ENCODE measurements at places on chromosomes 2 and 18. TPM values are rescaled to one million over a fixed set of nuclear protein-coding genes. Genes with fewer than 3 reads are reported as not detected.

GRCh38 chr2:161146996-161147395 lies 13.2 kb upstream of the TANK start:
- no peaks in the 10 kb centered on the region for H3K27me3 ChIP-seq
- no peaks in the 10 kb centered on the region for H3K36me3 ChIP-seq
- H3K4me1 ChIP-seq = no peaks in the 10 kb centered on the region
- no peak overlapping the region for H3K4me3 ChIP-seq
- no peak for DNase-seq

DNA sequence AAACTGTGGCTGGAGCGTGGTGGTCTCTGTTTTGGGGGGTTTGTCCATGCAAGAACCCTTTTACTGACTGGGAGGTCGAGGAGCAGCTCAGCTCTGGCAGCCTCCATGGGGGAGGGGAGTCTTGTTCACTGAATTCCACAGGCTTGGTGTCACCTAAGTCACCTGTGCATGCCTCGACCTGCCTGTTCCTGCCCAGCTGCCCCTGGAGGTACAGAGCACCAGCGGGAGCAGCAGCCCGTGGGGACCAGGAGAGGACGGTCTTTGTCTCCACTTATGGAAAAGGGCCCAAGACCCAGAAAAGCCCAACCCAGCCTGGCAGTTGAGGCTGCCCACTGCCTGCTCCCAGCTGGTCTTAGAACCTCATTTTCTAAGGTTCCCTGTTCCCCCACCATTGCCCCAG lies 168.7 kb upstream of the AGAP1 start:
- H3K4me1 ChIP-seq = no peaks in the 10 kb centered on the region
- no peak for DNase-seq
- H3K36me3 ChIP-seq = no peaks in the 10 kb centered on the region
- H3K4me3 ChIP-seq = no peak overlapping the region
- H3K27ac ChIP-seq = no peak overlapping the region

- H3K27ac ChIP-seq = no peak overlapping the region
- no peaks in the 10 kb centered on the region for H3K27me3 ChIP-seq
- H3K4me1 ChIP-seq = no peaks in the 10 kb centered on the region
- peak; percentile 58 for DNase-seq
Observed at GRCh38 chr2:96693286-96694200, 46.3 kb downstream of the LMAN2L start.

- no peaks in the 10 kb centered on the region for H3K4me1 ChIP-seq
- DNase-seq = peak; percentile 42
- no peaks in the 10 kb centered on the region for H3K27me3 ChIP-seq
- H3K27ac ChIP-seq = no peak overlapping the region
Observed at GRCh38 chr2:241893265-241893664, 23.7 kb downstream of the RTP5 start.

DNA sequence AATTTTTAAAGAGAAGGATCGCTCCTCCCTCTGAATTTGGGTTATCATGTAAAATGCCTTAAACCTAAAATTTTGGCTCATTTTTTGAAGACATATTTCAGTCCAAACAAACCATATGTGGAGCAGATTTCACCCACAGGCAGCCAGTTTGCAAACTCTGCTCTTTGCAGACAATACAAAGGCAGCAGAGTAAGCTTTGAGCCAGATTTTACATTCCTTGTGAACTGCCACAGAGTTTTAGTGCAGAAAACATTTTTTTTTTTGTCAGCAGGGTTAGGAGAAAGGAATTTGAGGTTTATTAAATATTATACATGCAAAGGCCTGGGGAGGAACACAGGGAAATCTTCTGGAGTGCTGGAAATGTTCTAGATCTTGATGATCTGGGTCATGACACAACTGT lies 171.9 kb upstream of the FN1 start:
- peaks cover 4% of the 10 kb centered on the region for H3K4me1 ChIP-seq
- no peak overlapping the region for H3K27ac ChIP-seq

DNA sequence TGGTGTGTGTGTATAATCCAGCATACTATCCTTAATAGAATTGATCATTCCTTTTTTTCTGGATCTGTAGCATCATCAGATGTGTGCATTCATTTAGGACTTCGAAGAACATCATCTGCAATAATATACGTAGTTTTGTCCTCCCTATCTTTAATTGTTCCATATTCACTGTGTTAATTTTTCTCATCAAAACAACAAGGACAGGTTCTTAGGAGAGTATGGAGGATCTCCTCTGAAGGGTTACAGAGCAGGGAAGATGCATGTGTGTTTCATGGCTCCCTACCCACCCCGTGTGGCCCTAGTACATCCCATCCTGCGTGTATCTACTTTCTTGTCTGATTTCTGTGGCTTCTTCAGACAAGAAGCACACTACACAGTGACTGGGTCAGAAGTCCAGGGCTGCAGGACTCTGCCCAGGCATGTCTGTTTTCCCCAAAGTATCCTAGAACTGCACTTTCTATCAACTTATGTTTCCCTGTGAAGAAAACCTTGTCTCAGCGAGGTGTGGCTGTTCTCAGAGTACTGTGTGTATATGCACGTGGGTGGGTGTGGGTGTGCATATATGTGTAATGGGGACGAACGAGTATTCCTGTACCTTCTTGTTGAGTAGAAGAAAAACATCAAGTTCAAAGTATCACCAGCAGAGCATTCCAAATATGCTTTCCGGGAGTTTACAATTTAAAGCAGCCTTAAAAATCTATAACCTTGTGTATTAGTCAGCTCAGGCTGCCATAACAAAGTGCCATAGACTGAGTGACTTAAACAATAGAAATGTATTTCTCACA lies 220.4 kb upstream of the FOSL2 start:
- H3K4me3 ChIP-seq = no peak overlapping the region
- no peak for DNase-seq
- no peaks in the 10 kb centered on the region for H3K36me3 ChIP-seq
- no peak overlapping the region for H3K27ac ChIP-seq

DNA sequence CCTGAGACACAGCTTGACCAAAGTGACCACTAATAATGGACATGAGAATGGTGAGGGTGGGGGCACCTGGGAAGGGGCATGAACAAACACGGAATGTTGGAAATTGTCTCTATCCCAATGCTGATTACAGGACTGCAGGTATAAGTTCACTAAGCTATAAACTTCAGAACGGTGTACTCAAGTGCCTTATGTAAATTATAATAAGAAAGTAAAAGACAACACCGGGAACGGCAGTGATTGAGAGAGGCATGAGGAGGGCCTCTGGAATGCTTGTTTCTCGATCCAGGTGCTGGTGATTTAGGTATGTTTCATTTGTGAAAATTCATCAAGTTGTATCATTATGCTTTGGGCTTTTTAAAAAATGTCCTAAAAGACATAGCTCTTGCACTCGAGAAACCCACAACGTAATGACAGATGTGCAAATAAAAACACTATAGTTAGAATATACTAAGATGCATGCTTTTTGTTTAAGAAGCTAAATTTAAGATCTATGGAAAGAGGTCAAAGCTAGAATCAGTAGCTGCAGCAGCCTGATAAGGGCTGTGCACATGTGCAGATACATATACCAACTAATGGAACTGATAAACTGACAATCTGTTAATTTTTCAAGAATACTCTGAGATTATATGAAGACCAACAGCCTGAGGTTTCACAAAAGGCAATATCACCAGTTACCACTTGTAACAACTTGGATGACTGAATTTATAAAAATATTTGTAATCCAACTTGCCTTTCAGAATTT lies 7.6 kb downstream of the HIBCH start:
- H3K4me3 ChIP-seq = no peak overlapping the region
- peaks cover 11% of the 10 kb centered on the region for H3K36me3 ChIP-seq
- H3K4me1 ChIP-seq = peaks cover 7% of the 10 kb centered on the region
- no peak for DNase-seq
- no peaks in the 10 kb centered on the region for H3K27me3 ChIP-seq

GRCh38 chr2:158125756-158126498 lies 24.3 kb downstream of the UPP2 start:
- no peaks in the 10 kb centered on the region for H3K4me1 ChIP-seq
- DNase-seq = no peak
- no peak overlapping the region for H3K27ac ChIP-seq
- no peaks in the 10 kb centered on the region for H3K36me3 ChIP-seq
- no peaks in the 10 kb centered on the region for H3K27me3 ChIP-seq

GRCh38 chr2:133581010-133581760 lies 12.9 kb upstream of the NCKAP5 start:
- no peak overlapping the region for H3K27ac ChIP-seq
- peaks cover 3% of the 10 kb centered on the region for H3K4me1 ChIP-seq

IL18RAP gene
- total RNA-seq = 4.9 TPM

CD302 gene
- 109 TPM for total RNA-seq

BMP10 gene
- 1.4 TPM for total RNA-seq
